ENCODE measurements at places on chromosomes 16 and 17.

DNA sequence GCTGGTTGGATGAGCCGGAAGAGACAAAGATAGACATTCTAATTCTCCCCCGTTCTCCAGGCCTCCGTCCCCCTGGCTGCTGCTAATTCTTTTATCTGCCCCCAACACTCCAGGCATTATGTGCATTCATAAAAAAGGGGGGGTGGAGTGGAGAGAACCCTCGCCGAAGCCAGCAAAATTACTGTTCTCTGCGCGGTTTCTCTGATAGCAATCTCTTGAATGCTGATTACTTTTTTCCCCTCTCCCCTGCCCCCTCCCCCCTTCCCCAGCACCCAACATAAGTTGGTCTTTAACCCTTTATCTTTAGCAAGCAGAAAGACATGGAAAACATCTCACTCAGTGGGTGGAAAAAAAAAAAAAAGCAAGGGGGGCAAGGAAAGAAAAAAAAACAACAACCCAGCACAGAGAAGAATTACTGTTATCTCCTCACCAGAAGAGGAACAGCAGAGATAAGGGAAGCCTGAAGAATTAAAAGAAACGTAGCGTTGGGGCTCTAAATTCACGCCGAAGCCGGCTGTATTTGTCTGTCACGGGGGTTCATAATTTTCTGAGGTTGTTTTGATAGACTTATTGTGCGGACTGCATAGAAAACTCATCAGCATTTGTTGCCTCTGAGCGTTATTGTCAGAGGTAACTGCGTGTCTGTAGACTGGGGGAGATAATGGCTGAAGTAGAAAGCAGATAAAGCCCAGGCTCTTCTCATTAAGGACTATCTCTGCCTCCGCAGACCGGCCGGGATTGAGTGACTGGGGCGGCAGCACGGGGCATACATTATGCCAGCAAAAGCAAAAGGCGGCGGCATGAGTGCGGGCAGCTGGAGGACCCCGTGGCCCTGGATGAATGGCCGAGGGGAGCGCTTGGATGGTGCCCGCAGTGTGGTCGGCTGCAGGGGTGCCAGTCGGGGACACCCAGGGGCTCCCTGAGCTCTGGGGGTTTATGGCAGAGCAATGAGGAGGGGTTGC is 126.9 kb downstream of the MRM1 start:
- no peak for DNase-seq

GRCh38 chr16:54070789-54071343 is 215.7 kb downstream of the IRX3 start:
- DNase-seq = no peak

- DNase-seq = no peak
These were observed 22.3 kb upstream of the SMPD3 start for GRCh38 chr16:68470461-68471150.

DNA sequence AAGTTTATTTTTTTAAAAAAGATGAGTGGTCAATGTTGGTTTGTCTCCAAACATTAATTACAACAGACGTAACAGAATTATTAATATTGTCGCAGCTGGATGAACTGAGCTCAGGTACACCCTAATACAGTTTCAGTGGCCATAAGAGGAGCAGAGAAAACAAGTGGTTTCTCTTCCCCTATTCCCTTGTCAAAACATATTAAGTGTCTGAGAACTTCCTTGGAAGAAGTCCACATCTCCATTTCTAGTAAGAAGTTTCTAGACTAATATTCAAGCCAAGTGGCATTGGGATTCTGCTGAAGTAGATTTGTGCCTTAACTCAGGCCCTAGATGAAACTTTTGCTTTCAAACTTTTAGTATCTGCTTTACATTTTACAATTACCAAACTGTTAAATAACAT is 47.7 kb downstream of the GNA13 start:
- no peak for DNase-seq

GRCh38 chr16:28477311-28477920 is 5.3 kb upstream of the NPIPB7 start:
- no peak for DNase-seq

DNA sequence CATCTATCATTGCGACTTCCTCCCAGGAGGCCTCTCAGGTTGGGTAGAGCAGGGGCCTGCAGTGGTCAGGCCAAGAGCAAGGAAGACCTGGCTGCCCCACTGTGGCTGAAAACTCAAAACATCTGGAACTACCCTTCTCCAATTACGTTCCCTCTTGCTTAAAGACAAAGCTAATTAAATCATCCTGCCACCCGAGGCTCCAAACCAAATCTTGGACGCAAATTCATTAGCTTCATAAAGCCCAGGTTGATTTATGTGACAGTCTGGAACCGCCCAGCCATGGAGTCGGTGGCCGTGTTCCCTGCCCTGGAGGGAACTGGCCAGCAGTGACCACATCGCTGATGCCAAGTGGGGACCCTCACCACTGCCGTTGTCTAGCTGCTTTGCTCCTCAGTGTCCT is 21.4 kb downstream of the GRIN2C start:
- no peak for DNase-seq

GRCh38 chr17:60372790-60373483 is 19.0 kb downstream of the USP32 start:
- DNase-seq = no peak

DNA sequence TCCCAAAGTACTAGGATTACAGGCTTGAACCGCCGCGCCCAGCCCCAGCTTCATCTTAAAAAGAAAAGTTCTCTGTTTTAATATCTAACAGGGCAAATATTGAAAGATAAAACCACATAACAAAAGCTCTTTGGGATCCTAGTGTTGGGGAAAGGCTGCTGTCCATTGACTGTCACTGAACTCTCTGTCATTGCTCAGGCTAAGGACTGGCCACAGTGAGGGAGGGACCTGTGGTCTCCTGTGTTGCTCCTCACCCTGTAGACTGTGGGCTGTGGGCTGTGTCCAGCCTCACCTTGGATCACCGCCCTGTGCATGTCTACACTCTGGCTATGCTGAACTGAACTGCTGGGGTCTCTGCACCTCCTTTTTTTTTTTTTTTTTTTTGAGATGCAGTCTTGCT is 11.3 kb upstream of the PYDC1 start:
- DNase-seq = no peak

DNA sequence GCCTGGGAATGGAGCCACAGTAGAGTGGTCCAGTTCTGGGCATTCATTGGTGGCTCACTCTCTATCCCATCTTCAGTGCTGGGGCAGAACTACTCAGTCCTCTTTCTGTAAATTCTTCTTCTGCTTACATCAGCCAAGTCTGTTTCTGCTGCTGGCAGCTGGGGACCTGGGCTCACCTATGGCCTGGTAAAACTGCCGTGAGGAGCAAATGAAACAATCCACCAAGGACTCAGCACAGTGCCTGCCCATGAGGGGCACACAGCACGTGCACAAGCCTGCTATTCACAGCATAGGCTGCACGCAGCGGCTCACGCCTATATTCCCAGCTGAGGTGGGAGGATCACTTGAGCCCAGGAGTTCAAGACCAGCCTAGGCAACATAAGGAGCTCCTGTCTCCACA is 30.9 kb upstream of the SNN start:
- no peak for DNase-seq

DNA sequence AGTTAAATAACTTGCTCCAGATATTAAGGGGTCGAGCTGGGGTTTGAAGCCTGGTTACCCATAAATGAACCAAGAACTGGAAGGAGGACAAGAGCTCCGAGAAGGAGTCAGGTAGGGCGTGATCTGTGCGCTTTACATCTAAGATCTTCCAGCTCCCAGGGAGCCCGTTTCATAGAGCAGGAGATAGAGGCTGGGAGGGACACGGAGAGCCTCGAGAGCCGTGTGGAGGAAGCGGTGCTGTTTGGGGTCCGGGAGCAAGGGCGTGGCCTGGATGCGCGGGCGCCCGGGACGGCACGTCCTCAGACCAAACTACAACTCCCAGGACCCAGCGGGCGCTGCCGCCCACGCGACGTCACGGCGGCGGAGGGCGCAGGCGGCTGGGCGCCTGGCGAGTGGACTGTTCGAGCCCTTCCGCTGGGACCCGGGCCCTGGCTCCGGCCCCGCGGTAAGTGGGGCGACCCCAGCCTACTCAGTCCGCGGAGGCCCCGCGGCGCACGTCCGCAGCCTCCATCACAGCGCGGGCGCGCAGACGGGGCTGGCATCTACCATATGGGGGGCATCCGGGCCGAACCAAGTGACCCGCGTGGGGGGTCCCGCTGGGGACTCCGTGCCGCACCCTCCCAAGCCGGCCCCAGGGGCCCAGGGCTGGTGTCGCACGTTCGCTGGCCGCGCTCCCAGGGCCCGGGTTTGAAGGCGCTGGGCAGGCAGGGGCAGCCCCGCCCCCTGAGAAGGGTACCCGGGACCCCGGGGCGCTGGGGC is at the start of gene BCKDK:
BCKDK (plus strand) TSS at position 352 of the 759 bp plus-strand sequence. CDS start 838 bp downstream, outside the sequence.
- peak; percentile 1 for DNase-seq

DNA sequence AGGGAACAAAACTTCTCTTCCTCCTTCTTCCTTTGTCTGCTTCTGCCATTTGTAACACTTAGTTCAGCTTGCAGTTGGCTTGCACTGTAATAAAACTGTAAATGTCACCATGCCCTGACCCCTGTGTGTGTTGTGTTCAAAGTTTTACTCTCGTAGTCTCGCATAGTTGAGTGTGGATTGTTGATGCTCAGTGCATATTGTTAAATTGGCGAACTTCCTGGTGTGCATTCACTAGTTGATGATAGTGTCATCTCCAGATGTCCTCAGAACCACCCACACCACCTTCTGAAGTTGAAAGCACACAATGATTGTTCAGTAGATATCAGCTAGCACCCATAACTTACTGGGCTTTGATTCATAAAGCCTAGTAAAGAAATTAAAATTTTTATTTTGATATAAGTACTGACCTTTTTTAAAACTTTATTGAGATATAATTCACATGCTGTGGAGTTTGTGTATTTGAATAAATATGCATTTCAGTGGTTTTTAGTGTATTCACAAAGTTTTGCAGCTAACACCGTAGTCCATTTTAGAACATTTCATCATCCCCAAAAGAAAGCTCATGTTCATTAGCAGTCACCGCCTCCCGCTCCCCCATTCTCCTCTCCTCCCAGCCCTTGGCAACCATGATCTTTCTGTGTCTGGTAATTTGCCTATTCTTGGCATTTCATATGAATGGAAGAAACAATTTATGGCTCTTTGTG is 25.0 kb downstream of the USP10 start:
- no peak for DNase-seq

DNA sequence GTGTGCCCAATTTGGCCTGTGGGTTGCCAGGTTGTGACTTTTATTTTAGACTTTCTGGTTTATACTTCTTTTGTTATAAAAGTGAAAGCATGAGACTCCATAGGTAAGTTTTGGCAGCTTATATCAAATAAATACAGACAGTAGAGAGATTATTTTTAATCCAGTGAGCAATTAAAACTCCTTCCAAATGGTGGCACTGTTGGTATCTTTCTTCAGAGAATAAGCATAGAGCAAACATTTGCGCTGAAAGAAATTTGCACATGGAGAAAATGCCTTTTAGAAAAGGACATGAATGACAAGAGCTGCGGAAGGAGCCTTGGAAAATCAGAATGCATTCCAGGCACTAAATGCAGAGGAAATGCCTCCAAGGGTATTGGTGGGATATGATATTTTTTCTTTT is 46.1 kb upstream of the DNAJA2 start:
- DNase-seq = no peak

- no peak for DNase-seq
These were observed 202.2 kb upstream of the NLRP1 start for GRCh38 chr17:5786510-5786875.

- DNase-seq = no peak
These were observed 483 bp upstream of the EEF2K start for GRCh38 chr16:22205577-22206012.

GRCh38 chr16:74760007-74760767 is 14.4 kb downstream of the FA2H start:
- no peak for DNase-seq

DNA sequence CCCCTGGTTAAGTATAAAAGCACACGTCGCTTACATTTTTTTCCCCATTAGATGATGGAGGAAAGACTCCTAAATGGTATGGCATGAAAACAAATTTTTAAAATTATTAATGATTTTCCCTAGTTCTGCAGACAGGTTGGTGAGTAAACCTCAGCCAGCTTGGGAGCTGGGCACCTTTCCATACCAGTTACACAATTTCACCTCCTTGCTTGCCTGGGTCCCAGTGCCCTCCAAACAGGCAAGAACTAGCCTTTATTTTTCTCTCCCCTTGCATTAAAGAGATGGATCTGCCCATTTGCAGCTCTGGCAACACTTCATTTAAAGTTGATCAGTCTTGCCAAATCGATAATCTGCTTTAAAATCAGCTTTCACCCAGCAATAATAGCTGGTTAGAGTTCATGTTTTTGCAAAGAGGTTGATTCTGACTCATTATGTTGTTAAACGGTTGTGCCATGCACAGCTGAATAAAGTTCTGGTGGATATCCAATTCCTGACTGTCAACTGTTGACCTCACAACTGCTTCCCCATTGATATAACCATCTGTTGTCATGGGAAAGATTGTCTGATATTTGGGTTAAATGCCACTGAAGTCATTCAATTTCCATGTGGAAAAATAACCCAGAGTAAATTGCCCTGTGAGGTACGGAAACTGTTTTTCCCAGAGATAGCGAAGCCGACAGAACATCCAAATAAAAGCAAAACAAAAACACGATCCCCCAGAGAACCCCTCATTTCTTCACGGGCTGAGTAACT is 1.3 kb downstream of the C17orf58 start:
- DNase-seq = no peak

GRCh38 chr17:57366558-57367351 is 110.4 kb downstream of the MSI2 start:
- DNase-seq = no peak

DNA sequence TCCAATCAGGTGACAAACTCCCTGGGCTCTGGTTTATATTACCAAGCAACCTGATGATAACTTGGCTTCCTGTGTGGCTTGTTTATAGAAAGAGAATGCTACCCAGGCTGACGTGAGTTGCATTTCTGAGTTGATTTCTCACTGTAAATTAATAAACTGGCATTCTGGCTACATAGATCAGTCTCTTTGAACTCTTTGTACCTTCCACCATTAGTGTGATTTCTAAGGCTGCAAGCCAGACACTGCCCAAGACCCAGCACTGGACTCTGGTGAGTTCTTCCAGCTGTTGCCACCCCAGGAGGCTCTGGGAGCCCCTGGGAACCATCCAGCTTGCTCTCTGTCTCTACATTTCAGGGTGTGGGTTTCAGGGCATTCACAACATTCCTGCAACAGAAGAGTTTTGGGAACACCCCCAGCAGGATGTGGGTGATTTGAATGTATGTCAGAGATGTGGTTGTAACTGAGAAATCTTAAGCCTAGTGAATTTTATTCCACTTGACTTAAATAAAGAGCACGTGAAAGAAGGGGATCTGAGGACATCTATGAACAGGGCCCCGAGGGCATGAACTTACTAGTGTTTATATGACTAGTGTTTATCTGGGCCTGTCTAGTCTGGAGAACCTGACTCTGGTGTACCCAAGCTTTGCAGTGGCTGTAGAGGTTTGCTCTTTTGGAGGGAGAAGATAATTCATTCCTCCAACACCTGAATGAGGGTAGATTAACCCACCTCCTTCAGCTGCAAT is 30.3 kb upstream of the LRRC37A start:
- no peak for DNase-seq

GRCh38 chr16:64534180-64534780 is 587.6 kb downstream of the CDH11 start:
- no peak for DNase-seq

DNA sequence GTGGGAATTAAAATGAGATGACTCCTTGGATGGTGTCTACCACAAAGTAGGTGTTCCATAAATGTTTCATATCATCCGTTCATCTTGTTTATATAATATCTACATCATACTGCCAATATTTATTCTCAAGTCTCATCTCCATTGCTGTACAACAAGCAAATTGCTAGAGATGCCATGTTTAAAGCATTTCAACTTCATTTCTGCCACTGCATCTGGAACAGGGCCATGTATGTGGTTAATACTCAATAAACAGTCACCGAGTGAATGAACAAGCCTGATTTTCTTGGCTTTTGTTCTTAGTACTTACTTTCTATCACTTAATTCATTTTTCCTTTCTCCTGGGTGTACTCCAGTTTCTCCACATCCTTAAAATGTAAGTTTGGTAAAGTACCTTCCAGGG is 107.6 kb downstream of the KCNJ2 start:
- no peak for DNase-seq
